Esophagus squamous epithelium (tissue), 5 donors: ENCODE measurements at places on chromosomes 3 and 15.

DNA sequence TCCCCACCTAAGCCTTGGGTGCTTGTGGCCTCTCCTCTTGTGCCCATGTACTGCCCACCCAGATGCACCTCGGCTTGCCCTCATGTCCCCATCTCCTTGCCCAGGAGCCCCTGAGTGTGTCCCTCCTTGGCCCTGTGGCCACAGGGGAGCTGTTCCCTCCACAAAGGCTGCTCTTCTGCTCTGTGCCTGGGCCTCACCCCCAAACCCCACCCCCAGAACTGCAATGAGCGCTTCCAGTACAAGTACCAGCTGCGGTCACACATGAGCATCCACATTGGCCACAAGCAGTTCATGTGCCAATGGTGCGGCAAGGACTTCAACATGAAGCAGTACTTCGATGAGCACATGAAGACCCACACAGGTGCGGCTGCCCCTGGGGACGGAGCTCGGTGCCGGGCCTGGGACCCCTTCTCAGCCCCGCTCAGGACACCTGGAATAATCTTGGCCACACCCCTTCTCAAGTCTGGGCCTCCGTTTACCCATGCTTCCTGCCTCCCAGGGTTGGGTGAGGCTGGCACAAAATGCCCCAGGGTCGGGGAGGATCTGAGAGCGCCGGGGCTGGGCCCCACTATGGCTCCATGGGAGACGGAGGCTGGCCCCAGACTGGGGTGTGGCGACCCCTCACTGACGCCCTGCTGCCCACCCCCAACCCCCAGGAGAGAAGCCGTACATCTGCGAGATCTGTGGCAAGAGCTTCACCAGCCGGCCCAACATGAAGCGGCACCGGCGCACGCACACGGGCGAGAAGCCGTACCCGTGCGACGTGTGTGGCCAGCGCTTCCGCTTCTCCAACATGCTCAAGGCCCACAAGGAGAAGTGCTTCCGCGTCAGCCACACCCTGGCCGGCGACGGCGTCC is 10.3 kb downstream of the ZBTB47 start:
- no peak for DNase-seq

DNA sequence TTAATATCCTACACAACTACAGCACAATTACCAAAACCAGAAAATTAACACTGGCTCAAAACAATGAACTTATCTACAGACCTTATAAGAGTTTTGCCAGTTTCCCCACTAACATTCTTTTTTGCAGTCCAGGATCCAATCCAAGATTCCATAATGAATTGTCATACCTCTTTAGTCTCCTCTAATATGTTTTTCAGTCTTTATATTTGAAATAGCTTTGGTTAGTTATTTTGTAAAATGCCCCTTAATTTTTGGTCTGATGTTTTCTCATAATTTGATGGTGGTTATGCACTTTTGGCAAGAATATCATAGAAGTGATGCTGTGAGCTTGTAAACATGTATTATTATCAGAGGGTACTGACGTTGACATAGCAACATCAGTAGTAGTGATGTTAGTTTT is 124.3 kb downstream of the ISL2 start:
- no peak for DNase-seq

DNA sequence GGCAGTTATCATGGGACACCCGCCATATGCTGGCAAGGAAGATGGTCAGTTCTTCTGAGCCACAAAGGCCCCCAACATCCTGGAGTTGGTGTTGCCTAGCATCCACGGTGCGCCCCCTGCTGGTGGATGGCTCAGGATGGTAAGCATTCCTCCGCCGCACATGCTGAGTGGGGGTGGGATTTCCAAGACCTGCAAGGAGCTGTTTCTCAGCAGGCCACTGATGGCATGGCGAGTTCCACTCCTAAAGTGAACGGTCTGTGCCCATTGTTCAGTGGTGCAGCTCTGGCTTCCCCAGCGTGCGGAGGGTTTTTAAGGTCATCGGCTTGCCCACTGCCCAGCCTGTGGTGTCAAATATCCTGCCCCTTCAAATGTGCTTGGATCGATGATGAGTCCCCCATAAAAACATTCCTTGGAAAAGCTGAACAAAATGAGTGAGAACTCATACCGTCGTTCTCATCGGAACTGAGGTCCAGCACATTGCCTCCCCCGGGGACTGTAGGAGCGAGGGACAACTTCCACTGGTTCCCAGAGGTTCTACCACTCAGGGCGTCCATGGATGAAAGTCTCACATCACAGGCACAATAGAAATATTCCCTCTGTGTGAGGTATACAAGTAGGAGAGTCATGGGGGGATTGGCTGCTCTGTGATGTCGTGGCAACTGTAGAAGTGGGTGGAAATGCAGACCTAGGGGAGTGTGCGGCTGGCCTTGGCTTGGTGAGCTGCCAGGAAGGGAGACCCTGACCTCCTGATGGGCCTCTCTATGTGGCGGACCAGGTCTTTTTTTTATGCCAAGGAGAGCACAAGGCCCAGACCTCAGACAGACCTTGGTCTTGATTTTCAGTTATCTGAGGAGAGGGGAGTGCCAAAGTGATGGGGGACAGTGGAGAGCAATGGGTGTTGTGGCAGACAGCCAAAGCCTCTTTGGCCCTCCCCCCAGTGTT is 102.0 kb downstream of the SNRPN start:
- no peak for DNase-seq

GRCh38 chr15:43552986-43553385 is 35.6 kb downstream of the MAP1A start:
- no peak for DNase-seq

- no peak for DNase-seq
These were observed 582.3 kb upstream of the NAALADL2 start for GRCh38 chr3:174276826-174277225.

DNA sequence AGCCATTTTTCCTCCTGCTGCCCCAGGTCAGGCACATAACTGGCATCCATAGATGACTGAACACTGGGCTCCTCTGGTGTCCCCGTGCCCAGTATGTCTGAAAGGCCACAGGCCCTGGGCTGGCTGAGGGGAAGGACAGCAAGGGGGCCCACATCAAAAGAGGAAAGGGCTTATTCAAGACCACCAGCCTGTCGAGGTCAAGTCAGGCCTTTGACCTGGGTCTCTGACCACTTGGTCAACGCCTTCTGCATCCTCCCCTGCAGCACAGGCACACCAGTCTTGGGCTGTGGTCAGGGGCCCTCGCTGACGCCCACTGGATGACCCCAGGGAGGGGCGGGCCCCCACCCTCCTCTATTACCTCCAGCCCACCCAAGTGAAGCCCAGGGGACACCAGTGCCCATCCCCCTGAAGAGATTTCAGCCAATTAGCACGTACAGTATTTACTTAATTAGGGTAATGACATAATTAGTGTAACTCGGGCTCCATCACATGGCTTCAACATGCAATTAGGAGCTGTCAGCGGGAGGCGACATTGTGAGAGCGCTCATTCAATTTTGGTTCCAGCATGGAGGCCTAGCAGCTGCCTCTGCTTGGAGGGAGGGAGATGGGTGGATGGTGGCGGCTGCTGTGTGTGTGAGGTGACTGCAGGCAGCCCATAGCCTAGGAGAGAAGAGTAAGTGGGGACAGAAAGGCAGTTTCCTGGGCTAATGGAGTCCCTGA is 13.5 kb upstream of the DNAH1 start:
- no peak for DNase-seq

DNA sequence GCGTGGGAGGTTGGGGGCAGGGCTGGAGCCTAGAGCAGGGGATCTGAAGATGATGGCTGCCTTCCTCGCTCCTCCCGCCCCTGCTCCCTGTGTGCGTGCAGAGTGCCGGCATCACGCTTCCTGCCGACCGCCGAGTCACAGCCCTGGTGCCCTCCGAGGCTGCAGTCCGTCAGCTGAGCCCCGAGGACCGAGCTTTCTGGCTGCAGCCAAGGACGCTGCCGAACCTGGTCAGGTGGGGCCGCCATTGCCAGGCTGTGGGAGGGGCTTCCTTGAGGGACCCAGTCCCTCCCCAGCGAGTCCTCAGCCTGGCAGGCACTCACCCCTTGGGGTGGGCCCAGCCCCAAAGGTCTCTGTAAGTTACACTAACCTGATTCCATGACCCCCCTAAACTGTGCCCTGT is 17.6 kb downstream of the STAB1 start:
- DNase-seq = no peak

DNA sequence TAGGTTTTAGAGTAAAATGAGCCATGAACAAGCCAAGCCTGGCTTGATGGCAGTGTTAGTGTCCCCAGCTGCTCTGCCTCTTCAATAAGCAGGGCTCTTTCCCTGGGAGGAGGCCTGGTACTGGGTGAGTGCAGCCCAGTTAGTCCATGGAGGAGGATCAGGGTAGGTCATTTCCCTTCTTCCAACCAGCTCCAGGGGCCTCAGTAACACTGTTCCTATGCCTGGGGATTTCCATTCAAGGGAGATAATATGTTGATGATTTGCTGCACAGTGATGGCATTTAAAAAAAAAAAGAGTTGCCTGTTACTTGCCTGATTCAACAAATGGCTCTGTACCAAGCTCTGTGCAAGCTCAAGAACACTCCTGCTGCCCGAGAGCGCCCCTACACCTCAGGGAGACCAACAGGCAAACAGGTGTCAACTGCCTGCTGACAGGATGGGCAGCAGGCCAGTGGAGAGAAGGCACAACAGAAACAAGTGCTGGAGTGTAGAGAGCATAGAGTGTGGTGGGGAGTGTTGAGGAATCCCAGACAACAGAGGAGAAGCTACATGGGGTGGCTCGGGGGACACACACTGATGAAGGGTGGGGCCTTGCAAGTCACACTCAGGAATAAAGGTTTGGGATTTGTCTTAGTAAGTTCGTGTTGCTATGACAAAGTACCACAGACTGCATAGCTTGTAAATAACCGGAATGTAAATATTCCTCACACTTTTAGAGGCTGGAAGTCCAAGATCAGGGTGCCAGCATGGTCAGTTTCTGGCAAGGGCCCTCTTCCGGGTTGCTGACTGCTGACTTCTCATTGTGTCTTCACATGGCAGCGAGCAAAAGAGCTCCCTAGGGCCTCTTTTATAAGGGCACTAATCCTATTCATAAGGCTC is 78.6 kb upstream of the PXYLP1 start:
- DNase-seq = no peak

GRCh38 chr3:61828880-61829721 is 267.7 kb downstream of the PTPRG start:
- no peak for DNase-seq

- DNase-seq = no peak
These were observed 226.7 kb upstream of the MCTP2 start for GRCh38 chr15:94004697-94005096.

DNA sequence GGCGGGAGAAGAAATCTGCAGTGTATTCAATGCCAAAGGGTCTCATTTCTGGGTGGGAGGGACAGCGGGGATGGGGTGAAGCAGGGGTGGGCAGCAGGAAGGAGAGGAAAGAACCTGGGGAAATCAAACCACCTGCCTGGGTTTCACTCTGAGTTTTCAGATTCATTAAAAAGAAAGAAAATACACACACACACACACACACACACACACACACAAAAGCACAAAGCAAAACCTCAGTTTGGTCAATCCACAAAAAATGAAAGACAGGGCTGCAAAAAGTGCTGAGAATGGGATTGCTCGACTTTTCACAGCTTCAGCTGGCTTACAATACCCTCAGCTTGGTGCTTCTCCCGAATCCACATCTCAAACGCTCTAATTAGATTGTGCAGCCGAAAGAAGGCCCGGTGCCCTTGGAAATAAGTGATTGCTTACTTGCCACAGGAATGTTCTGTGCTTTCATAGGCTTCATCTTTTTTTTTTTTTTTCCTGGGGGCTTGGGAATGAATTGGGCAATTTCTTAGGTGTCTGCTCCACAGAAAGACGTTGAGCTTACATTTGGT is 370.5 kb downstream of the RORA start:
- DNase-seq = no peak

DNA sequence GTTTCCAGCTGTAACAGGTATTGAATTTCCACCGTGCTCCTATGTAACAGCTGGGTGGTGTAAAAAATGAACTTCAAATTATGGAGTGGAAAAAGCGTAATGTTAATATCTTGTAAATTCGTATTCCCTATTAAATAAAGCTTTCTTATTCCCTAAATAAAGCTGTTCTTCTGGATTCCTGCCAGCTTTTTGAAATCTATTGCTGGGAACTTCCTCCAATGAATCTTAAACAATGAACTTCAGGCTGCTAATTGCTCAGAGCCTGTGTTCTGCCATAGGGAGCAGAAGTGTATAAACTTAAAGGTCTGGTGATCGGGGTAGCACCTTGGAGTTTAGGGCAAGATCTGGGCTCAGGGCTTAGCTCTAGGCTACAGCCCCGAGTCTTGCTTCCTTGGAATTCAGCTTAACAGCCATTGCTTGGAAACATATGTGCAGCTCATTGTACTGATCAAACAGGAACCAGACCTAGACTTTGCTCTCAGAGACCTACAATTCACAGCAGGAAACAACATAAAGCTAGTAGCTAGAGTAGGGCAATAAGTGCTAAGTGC is 1.4 kb downstream of the ARL14 start:
- no peak for DNase-seq

DNA sequence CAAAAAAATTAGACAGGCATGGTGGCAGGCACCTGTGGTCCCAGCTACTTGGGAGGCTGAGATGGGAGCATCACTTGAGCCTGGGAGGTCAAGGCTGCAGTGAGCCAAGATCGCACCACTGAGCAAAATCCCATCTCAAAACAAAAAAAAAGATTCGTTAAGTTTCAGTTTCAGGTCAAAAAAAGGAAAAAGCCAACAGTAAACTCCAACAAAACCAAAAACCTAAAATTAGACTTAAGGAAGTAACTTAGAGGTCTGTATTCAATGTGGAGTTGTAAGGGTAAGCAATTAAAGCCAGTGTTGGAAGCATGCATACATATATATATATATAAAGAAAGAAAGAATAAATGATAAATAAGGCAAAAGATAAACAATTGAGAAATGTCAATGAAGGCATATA is 11.8 kb downstream of the KPNA1 start:
- DNase-seq = no peak

- DNase-seq = no peak
These were observed 63.4 kb downstream of the KLF13 start for GRCh38 chr15:31390029-31390428.

DNA sequence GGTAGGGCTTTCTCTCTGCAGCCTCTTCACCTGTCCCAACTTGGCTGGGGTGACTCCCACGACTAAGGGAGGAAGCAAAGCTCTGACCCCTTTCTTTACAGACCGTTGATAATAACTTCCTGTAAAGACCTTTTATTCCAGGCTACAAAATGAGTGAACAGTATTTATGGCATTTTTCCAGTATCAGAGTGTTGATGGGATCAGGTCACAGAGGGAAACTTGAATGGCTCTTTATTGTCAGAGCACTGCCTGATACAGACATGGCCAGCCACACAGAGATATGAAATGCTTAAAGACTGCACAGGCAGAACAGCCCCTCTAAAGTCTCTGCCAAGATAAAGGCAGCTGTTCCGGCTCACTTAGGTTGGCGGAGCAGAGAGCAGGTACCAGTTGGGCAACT is 1033.9 kb upstream of the NR2F2 start:
- DNase-seq = no peak

DNA sequence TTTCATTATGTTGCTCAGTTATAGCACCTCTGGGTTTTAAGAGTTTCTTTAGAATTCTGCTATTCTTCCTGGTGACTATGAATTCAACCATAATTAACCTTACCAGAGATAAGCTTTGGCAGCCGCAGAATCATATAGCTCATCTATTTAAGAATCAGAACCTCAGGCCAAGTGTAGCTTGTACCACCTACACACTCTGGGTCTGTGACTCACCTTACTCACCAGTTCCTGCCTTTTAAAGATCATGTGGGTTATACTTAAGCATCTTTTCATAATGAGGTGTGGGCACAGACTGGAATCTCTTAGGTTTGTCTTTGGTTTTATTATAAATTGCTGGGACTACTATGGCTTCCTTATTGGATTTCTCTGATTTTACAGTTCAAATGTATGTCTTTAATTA is 21.9 kb downstream of the CDV3 start:
- no peak for DNase-seq
